AG04449 (cell line): ENCODE measurements at places on chromosomes 7 and 10.

GRCh38 chr7:46492466-46492865 lies 571.4 kb upstream of the IGFBP3 start:
- DNase-seq, result no peak

DNA sequence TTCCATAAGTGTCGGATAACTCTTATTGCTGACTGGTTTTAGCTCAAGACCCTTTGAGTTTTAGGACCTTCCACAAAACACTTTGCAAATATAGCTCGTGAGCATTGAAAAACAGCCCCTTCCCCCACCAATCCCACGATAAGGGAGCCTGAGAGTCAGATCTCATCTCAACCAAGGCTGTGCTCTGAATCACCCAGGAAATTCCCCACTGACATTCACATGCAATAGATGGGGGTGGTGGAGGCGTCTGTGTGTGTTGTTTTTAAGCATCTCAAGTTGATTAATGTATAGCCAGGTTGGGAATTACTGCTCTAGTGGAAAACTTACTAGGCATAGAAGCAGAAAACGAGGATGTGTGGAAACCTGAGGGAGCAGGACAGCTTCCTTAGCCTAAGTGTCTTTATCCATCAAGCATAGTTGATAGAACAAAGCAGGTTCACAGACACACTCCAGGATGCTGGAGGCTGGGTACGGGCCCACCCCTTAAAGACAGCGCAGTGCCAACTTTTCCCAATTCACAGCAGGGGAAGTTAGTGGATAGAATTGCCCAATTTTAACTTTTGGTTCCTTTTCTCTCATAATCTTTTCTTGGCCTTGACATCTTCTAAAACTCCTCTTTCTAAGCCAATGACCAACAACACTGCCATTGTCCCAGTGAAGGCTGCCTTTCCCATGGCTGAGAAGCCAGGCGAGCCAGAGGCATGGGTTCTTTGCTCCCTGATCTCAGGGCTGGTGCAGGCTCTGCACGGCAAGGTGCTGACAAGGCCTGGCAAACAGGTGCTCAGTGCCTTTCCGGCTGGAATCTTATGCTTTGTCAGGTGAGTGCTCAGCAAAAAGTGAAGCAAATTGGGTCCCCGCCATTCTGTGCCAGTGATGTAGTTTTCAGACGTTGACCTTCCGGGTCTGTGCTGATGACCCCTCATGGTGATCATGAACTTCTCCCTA lies 98.5 kb upstream of the INSIG1 start:
- DNase-seq, result peak; percentile 61

- no peak for DNase-seq
Measured at GRCh38 chr7:78786055-78786454, 667.4 kb downstream of the MAGI2 start.

- no peak for DNase-seq
Measured at GRCh38 chr10:34121125-34121753, 693.9 kb downstream of the PARD3 start.

GRCh38 chr10:88896994-88897853 lies 17.2 kb downstream of the STAMBPL1 start:
- no peak for DNase-seq

DNA sequence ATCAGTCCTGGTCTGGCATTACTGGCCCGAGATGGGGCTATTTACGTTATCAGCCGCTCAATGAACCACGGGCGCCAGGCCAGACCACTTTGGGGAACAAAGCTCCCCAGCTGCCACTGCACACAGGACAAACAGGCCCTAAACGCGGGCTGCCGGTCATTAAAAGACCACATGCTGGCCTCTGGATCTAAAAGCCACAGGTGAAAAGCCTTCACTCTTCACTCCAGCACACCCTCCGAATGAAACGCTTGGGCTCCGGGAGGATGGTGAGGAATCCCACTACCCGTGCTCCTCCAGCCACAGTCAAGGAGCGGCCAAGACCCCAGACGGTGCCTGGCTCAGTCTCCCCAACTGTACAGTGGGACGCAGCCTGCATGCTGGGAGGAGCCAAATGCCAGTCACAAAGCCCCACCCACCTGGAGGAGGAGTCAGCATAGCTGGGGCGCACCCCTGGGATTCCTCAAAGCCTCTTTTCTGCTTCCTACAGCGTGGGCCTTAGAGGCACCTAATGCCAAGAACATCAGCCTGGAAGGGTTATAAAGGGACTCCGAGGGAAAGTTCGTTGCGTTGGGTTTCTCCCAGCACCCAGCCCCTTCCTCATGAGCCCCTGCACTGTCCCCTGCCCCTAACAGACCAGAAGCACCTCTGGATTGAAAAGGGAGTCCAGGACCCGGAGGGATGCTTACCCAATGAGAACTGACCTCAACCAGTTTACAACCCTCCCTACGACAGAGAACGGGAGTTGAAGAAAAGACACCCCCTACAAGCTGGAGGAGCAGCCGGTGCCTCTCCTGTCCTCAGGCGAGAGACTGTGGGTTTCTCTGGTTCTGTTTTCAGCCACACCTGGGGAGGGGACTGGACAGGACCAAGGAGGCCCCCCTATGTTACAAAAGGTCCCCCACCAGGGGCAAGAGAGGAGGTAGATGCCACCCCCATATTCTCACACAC lies 4.7 kb downstream of the PDGFA start:
- no peak for DNase-seq
